GM13976 (cell line): ENCODE measurements at places on chromosomes 1 and 21.

GRCh38 chr21:46452710-46453109, 6.0 kb upstream of the DIP2A start:
- DNase-seq, result no peak

GRCh38 chr1:107965110-107965991, at the start of gene VAV3:
Gene VAV3 (minus strand): TSS chr1:107965180. CDS start chr1:107964869, 311 bp downstream.
- peak; percentile 81 for DNase-seq

GRCh38 chr21:41762753-41763152, 4.1 kb downstream of the RIPK4 start:
- no peak for DNase-seq

GRCh38 chr1:77571642-77572041, 110.8 kb downstream of the ZZZ3 start:
- DNase-seq, result no peak

DNA sequence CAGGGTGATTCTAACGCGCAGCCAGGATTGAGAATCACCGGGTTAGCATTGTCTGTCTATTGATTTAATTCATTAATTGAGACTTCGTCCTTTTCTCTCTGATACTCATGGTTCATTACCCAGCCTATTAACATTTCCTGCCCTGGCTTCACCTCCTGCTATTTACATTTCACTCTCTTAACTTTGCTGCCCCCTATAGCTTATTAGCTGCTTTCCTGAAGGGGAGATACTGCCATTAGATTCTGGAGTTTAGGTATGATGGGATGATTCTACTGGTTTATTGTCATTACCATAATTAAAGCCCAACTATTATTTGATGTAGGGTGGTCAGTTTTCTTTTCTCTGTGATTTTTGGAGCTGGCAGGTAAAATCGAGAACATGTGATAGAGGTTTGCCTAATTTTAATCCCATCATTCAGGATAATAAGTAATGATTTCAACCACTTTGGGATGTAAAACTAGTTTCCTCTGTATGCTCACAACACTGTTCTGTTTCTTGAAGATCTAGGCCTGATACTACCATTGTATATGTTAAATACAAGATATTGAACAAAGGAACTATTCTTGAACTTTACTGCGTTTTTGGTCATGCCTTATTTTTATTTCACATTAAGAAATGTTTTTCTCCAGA, 6.4 kb downstream of the PPP2R5A start:
- peak; percentile 50 for DNase-seq

- no peak for DNase-seq
Observed at GRCh38 chr21:22019766-22020165, 1021.6 kb downstream of the NCAM2 start.

GRCh38 chr1:191541758-191542157, 616.5 kb upstream of the RGS18 start:
- DNase-seq, result no peak

- no peak for DNase-seq
Observed at GRCh38 chr1:203764105-203765028, 616 bp upstream of the LAX1 start.

DNA sequence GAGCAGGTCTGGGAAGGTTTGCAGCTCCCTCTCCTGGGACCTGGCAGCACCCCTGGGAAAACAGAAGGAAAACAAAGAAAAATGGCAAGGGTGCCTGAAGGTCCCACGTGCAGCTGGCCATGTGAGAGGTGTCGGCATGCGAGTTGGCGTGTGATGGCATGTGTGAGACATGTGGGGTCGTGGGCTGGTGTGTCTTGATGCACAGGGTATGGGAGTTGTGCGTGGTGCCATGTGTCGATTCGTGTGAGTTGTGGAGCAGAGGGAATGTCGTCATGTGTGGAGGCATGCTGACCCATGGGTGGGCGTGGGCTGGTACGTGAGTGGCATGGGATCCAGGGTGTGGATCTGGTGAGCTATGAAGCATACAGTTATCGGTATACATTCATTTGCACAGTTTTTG, 1.3 kb downstream of the HPCA start:
- DNase-seq, result no peak

DNA sequence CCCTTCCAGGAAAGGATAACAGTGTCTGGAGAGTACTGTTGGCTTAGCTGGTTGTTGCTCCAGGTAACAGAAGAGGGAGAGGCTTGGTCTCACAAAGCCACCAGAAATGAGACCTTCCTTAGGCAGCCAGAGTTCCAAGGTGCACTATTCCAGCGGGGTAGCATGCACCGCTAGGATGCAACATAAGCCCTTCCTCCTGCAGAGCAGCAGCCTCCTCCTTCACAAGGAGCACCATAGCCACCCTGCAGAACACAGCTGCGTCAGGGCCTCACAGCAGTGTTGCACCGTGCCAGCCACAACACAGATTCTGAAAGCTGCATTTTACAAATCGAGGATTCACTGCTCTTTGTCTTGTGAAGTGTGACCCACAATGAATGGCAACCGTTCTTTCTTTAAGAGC, 142.0 kb downstream of the CLIC6 start:
- DNase-seq, result no peak

- DNase-seq, result no peak
Observed at GRCh38 chr1:197197430-197197997, 51.0 kb upstream of the ASPM start.

DNA sequence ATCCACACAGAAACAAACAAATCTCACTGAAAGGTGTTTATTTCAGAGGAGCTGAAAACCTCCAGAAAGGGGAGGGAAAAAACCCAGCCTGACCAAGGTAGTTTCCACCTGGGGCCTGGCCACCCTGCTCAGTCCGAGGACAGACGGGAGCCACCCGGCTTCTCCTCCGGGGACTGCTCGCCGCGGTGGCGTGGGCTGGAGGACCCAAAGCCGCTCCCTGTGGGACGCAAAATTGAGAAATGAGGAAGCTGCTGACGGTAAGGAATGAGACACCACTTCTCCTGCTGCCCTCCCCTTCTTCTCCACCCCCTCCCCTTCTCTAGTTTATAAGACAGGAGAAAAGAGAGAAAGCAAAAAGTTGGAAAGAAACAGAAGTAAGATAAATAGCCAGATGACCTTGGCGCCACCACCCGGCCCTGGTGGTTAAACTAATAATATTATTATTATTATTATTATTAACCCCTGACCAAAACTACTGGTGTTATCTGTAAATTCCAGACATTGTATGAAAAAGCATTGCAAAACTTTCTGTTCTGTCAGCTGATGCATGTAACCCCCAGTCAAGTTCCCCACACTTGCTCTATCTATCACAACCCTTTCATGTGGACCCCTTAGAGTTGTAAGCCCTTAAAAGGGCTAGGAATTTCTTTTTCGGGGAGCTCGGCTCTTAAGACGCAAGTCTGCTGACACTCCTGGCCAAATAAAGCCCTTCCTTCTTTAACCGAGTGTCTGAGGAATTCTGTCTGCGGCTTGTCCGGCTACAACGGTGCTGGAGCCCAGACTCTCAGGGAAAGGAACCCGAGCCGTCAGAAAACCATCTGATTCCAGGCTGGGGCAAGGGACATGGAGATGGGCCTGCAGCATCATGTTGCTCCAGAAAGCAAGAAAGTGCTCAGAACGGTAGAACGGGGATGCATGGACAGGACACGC, 12.5 kb downstream of the ITGB2 start:
- DNase-seq, result no peak

- DNase-seq, result no peak
Observed at GRCh38 chr1:17564458-17565393, 25.2 kb downstream of the ARHGEF10L start.

DNA sequence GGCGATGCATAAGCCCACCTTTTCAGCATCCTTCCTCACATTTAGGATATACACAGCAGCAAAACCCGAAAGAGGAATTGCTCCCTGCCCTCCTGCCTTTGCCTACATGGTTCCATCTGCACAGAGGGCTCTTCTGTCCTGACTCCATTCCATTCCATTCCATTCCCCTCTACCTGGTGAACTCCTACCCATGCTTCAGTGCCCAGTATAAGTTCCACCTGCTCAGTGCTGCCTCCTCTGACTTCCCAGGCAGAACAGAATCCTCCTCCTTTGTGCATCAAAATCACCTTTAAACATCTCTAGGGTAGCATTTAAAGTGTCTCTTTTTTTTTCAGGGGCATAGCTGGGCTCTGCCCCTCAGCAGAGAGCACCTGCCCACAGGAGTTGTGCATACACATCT, 112.9 kb downstream of the PCNX2 start:
- DNase-seq, result no peak

- peak; percentile 16 for DNase-seq
Observed at GRCh38 chr1:217089361-217090014, 366.3 kb upstream of the ESRRG start.

DNA sequence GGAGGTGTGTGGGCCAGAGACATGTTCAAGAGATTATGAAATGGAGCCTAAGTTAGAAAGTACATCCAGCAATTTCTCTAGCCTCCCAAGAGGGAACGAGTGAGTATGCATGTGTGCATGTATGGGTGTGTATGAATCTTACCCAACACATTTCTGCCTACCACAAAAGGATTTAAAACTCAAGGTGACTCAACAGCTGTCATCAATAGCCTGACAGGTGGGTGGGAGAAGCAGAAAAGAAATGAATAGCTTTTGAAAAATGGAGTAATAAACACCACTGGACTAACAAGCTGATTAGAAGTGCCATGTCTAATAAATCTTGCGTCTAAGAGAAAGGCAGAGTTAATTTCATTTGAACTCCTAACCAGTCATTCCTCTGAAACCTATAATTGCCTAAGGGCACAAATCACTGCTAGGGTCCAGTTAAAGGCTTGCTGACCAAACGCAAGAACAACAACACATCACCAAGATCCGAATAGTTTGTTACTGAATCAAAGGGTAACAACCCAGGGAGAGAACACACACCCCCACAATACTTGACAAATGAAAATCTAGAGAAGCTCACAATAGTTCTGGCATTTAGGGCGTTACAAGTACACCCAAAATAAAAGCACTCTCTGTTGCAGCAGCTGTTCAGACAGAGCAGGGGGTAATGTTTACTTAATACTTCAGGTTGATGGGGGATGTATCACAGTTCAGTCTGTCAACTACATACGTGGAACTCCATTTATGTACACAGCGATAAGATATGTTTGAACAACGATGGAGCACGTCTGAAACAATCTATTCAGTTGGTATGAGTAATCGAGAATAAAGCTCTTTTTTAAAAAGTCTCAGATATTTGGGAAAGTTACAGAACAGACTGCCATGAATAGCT, 1.4 kb downstream of the KIAA0319L start:
- DNase-seq, result no peak

- DNase-seq, result no peak
Observed at GRCh38 chr1:116397728-116398127, 24.7 kb downstream of the ATP1A1 start.

GRCh38 chr21:42956824-42957630, 17.3 kb upstream of the PKNOX1 start:
- no peak for DNase-seq

- no peak for DNase-seq
Observed at GRCh38 chr21:38659936-38660332, 145.8 kb upstream of the ETS2 start.

- no peak for DNase-seq
Observed at GRCh38 chr1:185608177-185608576, 126.0 kb upstream of the HMCN1 start.
